ENCODE measurements at places on chromosomes 6 and 20.

DNA sequence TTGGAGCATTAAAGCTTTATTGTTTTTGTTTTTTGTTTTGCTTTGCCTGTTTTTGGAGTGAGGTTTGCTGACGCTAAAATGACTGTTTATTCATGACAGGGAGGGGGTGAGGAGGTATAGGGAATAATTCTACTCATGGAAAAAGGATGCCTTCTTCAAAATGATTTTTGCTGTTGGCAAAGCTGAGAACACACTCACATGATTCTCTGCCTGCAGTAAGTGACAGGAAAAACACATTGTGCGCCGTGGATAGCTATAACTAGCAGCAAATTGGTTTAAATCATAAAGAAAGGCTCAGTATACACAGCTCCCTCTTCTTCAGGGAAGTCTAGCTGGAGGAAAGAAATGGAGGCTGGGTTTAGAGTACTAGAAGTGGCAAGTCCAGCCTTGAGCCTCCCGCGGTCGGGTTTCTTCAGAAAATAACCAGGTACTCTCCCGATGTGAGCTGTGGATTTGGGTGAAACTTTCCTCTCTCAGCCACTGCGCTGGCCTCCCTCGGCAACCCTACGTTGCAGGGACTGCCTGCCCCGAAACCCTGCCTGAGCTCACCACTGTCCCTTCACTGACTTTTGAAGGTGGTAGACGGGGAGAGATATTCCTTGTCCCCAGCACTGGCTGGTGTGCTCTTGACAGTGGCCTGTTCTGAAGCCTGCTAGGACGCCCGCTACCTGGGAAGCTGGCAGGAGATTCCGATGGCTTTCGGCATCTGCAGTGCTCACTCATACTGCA, 278.2 kb downstream of the NRN1 start:
- DNase-seq: no peak

DNA sequence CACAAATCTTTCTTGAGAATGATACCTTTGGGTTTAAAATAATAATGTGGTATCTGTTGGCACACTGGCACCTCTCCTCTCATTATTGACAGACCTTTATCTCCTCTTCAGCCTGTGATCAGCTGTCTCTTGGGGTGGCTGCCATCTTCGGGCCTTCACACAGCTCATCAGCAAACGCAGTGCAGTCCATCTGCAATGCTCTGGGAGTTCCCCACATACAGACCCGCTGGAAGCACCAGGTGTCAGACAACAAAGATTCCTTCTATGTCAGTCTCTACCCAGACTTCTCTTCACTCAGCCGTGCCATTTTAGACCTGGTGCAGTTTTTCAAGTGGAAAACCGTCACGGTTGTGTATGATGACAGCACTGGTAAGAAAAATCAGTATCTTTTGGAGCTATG, 232.8 kb downstream of the GRIK2 start:
- DNase-seq: no peak

- no peak for DNase-seq
Measured at GRCh38 chr6:7832904-7833750, 77.5 kb downstream of the TXNDC5 start.

DNA sequence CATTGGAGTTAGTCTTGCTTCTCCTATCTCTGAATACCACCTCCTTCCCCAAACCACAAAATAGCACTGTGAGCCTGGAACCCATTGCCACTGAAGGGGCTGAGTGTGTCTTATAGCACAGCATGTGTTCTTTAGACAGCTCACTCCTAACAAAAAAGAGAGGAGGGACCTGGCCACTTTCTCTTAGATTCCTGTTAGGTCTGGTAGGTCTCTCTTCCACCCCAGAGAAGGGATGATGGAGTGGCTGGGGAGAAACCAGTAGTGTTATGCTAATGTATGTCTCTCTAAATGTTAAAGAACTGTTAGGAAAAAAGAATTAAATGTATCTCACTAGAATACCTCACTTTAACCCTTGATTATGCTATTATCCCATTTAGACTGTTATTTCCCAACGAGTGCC, 340.3 kb downstream of the EPHA7 start:
- DNase-seq: no peak

GRCh38 chr20:24577271-24577909, 108.0 kb downstream of the SYNDIG1 start:
- no peak for DNase-seq

DNA sequence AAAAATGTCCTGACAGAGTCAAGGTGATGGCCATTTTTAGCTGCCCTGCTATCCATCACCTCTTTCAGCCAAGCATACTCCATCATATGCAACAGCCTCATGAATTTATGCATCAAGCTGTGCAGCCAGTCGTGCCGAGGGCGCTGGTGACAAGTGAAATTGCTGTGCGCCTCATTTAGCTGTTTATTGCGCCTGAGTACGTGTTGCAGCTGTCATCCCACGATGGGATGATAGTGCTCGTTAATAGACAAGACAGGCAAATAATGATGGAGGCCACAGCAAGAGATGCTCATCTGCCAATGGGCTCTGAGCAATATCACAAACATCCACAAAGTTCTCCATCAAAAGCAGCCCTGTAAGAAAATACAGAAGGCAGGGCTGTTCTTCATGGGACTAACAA, 562.3 kb upstream of the POU3F2 start:
- no peak for DNase-seq

GRCh38 chr20:63933646-63934045, 22.6 kb downstream of the UCKL1 start:
- DNase-seq: no peak

GRCh38 chr6:166569206-166569605, 17.3 kb downstream of the RAMACL start:
- no peak for DNase-seq

- DNase-seq: no peak
Measured at GRCh38 chr6:25173951-25174474, 105.2 kb upstream of the CARMIL1 start.

- no peak for DNase-seq
Measured at GRCh38 chr6:32890831-32891230, 36.8 kb downstream of the PSMB9 start.

DNA sequence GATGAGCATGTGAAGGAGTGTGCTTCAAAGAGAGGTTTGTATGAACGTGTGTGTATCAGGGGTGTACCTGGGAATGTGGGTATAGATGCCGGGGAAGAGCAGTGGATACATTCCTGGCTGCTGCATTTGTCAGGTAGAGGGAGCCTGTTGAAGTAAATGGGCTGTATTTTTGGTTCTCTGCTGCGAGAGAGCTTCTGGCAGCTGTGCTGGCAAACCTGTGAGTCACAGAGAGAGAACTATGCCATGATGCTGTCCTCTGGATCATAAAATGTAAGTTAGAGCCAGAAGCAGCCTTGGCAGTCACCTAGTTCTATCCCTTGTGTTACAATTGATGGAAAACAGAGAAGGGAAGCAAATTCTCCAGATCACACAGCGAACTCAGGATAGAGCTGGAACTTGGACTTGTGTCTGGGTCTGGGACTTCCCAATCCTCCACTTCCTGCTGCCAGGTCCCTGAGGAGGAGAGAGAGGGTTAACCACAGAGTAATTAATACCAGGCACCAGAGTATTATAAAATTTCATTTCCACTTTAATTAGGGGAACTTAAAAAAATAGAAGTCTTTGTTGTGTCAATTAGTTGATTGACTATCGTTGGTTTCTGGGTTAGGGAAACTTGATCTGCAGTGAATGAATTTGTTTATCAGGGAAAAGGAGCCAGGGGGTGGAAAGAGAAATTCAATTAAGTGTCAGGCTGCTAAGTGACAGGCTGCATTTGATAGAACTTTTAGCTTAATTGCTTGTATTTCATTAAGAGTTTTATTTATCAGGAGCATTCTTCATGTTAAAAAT, 41.1 kb upstream of the GTSF1L start:
- DNase-seq: no peak

GRCh38 chr6:3039384-3039783, 28.9 kb upstream of the RIPK1 start:
- DNase-seq: no peak

- DNase-seq: no peak
Measured at GRCh38 chr6:167467793-167468431, 143.0 kb downstream of the TTLL2 start.

DNA sequence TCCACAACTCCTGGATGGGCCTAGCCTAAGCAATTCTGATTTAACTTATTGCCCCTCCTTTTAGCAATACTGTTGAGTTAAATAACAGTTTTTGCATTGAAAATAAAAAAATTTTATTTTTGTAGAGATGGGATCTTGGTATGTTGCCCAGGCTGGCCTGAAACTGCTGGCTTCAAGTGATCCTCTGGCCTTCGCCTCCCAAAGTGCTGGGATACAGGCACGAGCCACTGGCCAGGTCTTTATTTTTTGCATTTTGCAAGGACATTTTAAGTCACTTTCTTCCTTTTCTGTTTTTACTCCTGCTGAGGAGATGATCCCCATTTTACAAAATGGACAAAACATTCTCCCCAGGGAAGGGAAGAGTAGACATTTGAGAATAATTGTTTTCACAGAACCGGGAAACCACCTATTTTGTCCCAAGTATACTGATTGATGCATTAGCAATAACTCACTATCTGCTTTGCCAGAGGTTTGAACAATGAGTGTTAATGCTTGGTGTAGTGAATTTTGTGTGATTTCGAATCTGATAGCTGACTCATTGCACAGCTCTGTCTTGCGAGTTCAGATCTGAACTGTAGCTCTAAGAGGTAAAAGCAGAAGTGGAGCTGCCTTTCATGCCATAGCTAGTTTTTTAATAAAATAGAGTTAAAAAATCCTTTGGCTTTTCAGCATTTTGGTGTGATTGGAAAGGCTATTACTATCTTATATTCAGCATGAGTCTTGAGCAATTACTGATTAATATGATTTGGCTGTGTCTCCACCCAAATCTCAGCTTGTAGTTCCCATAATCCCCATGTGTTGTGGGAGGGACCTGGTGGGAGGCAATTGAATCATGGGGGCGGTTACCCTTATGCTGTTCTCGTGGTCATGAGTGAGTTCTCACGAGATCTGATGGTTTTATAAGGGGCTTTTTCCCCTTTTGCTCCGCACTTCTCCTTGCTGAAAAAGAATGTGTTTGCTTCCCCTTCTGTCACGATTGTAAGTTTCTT, 20.9 kb downstream of the IGF2R start:
- DNase-seq: no peak

DNA sequence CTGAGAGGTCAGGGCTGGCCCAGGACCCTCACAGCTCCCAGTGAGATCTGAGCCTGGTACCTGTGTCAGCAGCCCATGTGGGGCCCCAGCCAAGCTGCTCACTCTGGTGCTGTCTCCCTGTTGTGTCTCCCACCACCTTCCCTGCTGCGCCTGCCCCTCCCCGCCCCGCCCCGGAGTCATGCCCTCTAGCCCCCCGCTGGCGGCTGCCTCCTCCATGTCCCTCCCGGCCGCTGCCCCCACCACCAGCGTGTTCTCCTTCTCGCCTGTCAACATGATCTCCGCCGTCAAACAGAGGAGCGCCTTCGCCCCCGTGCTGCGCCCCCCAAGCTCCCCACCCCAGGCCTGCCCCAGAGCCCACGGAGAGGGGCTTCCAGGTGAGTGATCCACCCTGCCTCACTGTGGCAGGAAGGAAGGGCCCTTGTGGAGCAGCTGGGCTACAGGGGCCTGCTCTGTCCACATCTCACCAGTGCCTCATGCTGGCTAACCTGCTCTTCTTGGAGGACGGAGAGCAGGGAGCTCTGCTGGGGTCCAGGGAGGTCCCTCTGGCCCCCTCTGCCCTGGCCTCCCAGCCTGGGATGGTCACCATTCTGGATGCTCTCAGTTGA, 44.9 kb downstream of the CPXM1 start:
- no peak for DNase-seq

DNA sequence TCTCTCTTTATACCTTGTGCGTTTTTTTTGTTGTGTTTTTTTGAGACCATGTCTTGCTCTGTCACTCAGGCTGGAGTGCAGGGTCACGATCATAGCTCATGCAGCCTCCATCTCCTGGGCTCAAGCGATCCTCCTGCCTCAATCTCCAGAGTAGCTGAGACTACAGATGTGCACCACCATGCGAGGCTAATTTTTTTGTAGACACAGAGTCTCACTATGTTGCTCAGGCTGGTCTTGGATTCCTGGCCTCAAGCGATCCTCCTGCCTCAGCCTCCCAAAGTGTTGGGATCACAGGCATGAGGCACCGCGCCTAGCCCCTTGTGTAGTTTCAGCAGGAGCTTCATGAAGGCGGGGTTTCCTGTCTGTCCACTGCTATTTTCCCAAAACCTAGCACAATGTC, 27.3 kb downstream of the PDRG1 start:
- no peak for DNase-seq

DNA sequence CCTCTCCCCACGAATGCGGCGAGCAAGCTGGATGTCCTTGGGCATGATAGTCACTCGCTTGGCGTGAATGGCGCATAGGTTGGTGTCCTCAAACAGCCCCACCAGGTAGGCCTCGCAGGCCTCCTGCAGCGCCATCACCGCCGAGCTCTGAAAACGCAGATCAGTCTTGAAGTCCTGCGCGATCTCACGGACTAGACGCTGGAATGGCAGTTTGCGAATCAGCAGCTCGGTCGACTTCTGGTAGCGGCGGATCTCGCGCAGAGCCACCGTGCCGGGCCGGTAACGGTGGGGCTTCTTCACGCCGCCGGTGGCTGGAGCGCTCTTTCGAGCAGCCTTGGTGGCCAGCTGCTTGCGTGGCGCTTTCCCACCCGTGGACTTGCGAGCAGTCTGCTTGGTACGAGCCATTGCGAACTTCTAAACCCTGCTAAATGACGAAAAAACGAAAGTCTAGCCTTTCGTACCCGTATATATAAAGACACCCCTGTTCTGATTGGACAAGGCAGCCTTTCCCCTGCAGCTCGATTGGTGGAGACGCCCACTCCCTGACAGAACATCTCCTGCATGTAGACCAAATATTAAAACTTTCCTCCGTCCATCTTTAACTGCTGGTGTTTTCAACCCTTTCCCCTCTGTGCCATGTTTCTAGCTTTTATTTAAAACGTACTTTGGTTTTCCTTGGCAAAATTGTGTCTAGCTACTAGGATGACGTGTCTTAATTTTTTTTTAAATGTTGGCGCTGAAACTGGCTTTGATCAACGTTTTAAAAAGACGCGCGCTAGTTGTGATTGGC, 109.8 kb downstream of the HFE start:
- peak; percentile 77 for DNase-seq

DNA sequence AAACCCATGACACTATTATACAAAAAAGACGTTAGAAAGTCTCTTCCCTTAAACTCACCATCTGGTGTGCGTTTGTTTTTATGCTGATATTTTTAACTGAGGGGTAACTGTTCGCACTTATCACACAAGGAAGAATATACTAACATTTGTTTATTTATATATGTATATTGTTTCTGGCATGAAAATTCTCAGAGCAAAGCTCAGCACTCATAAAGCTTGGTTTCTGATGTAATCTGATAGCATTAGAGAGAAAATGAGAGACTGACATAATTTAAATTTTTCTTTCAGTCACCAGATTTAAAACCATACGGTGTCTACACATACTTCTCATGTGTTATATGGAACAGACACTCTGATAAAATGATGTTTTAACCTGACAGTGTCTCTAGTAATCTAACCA, 6.9 kb downstream of the BLOC1S5 start:
- DNase-seq: no peak

GRCh38 chr6:27545271-27546046, 72.6 kb upstream of the ZNF184 start:
- no peak for DNase-seq
